ENCODE measurements at places on chromosomes 7 and 10. TPM values are rescaled to one million over a fixed set of nuclear protein-coding genes. Genes with fewer than 3 reads are reported as not detected.
A peak's percentile ranks its signal among the peaks of the same experiment; 100 is the strongest.

DNA sequence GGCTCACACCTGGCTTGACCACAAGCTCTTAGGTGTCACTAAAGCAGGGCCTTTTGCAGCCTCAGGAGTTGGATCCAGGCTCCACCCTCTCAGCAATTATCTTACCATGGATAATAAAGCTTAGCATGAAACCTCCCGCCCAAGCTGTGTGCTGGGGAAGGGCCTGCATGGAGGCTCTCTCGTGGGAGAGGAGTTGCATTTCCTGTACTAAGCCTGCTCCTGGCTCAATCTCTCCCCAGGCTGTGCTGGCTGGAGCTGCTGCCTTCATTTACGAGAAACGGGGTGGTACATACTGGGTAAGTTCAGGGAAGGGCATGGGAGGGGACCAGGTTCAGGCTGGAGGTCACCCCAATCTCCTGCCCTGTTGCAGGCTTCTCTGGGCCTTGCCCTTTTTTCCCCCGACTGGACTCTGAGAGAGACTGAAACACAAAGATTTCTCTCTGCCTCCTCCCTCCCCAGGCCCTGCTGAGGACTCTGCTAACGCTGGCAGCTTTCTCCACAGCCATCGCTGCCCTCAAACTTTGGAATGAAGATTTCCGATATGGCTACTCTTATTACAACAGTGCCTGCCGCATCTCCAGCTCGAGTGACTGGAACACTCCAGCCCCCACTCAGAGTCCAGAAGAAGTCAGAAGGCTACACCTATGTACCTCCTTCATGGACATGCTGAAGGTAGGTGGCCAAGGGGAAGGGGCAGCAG, 2.7 kb downstream of the TMEM176A start:
- peaks cover 46% of the 10 kb centered on the region for H3K27me3 ChIP-seq
- H3K4me3 ChIP-seq = no peak overlapping the region
- peaks cover 28% of the 10 kb centered on the region for H3K4me1 ChIP-seq
- no peak overlapping the region for H3K27ac ChIP-seq

- no peak overlapping the region for H3K4me3 ChIP-seq
- H3K27ac ChIP-seq = no peak overlapping the region
- no peak for DNase-seq
- H3K27me3 ChIP-seq = no peaks in the 10 kb centered on the region
These were observed 73.0 kb upstream of the BMPER start for GRCh38 chr7:33832271-33832721.

GRCh38 chr7:56063500-56063881, 595 bp upstream of the SUMF2 start:
- peaks cover 5% of the 10 kb centered on the region for H3K4me1 ChIP-seq
- peak overlapping the region; percentile 90 for H3K27ac ChIP-seq

- no peaks in the 10 kb centered on the region for H3K27me3 ChIP-seq
- DNase-seq = no peak
- no peak overlapping the region for H3K27ac ChIP-seq
- no peaks in the 10 kb centered on the region for H3K4me1 ChIP-seq
- H3K4me3 ChIP-seq = no peak overlapping the region
These were observed 8.6 kb downstream of the TMEM168 start for GRCh38 chr7:112781558-112781957.

TRIM4 gene
- 16.7 TPM for polyA plus RNA-seq

CPA2 gene
- polyA plus RNA-seq = 0.35 TPM

CCDC3 gene
- 46.4 TPM for polyA plus RNA-seq

- peaks cover 35% of the 10 kb centered on the region for H3K36me3 ChIP-seq
- H3K27me3 ChIP-seq = no peaks in the 10 kb centered on the region
- no peak overlapping the region for H3K27ac ChIP-seq
- no peak for DNase-seq
- H3K4me3 ChIP-seq = no peak overlapping the region
These were observed 175.2 kb downstream of the TPST1 start for GRCh38 chr7:66380272-66380888.

DNA sequence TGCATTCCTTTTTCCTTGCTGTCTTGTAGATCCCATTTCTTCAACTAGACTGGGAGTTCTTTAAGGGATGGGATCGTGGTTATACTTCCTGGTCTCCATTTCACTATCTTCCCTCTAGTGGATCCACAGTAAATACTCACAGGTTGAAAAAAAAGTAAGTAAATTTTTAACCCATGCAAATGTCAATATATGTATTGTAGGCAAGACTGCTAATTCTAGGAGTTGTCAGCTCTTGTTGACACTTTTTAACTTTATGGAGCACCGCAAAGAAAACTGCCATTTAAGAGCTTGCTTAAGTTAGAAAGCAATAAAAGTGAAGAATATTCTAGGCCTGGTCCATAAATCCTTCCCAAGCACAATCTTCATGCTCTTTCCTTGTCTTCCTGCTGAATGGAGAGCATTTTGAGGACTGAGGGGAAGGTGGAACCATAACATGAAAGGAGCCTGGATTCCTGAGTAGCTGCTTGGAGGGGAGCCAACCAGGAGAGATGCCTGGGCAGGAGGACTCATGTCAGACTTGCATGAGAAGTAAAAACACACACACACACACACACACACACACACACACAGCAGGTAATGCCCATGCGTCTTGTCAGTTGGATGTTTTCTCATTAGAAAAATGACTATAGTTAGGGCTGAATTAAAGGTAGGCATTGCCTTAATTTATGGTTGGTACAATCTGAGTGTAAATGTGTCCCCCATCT, 32.2 kb downstream of the VWA2 start:
- no peaks in the 10 kb centered on the region for H3K4me1 ChIP-seq
- H3K27ac ChIP-seq = no peak overlapping the region
- H3K36me3 ChIP-seq = no peaks in the 10 kb centered on the region
- no peak for DNase-seq

OR2A5 gene
- polyA plus RNA-seq = not detected

- H3K4me1 ChIP-seq = no peaks in the 10 kb centered on the region
- H3K36me3 ChIP-seq = no peaks in the 10 kb centered on the region
- no peak for DNase-seq
- H3K4me3 ChIP-seq = no peak overlapping the region
These were observed 19.5 kb upstream of the MICU1 start for GRCh38 chr10:72645263-72645858.

- DNase-seq = no peak
- peaks cover 5% of the 10 kb centered on the region for H3K36me3 ChIP-seq
- H3K27ac ChIP-seq = no peak overlapping the region
- H3K4me1 ChIP-seq = peaks cover 5% of the 10 kb centered on the region
These were observed 462.4 kb downstream of the DNAJB6 start for GRCh38 chr7:157799076-157799685.

- no peaks in the 10 kb centered on the region for H3K27me3 ChIP-seq
- no peak for DNase-seq
- H3K27ac ChIP-seq = no peak overlapping the region
- H3K4me1 ChIP-seq = no peaks in the 10 kb centered on the region
- H3K4me3 ChIP-seq = no peak overlapping the region
These were observed 44.7 kb upstream of the NPY start for GRCh38 chr7:24239260-24239659.

DNA sequence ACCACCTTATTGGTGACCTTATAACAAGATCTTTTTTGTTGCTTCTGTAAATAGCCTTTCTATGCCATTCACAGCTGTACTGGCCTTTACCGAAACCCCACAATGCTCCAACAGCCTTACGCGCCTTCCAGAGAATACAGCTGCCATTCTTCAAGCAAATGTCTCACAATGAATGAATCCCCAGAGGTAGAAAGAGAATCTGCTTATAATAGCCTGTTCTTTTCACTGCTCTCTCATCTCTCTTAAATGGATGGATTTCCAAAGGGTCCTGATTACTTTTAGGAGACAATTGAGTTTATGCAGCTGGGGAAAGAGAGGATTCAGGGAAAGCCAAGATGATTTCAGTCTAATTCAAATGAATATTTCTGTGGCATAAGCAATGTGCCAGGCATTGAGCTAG, 183.1 kb upstream of the PDE1C start:
- H3K36me3 ChIP-seq = no peaks in the 10 kb centered on the region
- H3K4me3 ChIP-seq = no peak overlapping the region
- no peak for DNase-seq
- H3K4me1 ChIP-seq = peaks cover 5% of the 10 kb centered on the region
- no peaks in the 10 kb centered on the region for H3K27me3 ChIP-seq

DNA sequence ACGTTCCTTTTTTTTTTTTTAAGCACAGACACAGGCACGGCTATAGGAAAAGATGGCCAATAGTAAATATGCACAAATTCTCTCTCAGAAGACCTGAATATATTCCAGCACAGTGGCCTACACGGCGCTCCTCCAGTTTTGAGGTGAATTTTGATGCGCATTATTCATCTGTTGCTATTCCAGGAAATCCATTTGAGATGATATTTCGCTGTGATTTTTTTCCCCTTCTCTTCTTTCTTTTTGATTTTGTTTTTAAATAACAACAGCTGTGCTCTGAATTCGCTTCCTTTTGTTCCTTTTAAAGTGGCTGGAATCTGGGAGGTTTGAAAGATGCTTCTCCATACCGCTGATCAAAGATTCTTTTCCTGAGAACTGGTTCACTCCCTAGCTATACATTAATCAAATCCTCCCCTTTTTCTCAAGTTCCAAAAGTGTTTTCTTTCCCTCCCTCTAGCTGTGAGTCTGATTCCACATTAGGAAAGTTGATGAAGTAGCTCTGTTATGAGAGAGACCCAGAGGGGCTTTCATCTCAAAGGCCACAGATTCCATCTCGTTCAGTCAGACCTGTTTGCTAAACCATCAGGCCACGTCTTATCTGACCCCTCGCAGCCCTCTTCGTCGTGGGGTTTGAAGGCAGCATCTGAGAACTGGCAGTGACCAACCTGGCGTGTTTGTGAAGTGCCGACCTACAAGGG, 602.7 kb upstream of the NRP1 start:
- DNase-seq = no peak
- H3K27ac ChIP-seq = no peak overlapping the region
- no peaks in the 10 kb centered on the region for H3K4me1 ChIP-seq
- no peaks in the 10 kb centered on the region for H3K27me3 ChIP-seq
- no peak overlapping the region for H3K4me3 ChIP-seq

GPR158 gene
- polyA plus RNA-seq = 8.5 TPM

- peak overlapping the region; percentile 73 for H3K27ac ChIP-seq
- no peak for DNase-seq
- H3K36me3 ChIP-seq = peaks cover 3% of the 10 kb centered on the region
- H3K4me1 ChIP-seq = peaks cover 17% of the 10 kb centered on the region
- H3K27me3 ChIP-seq = no peaks in the 10 kb centered on the region
These were observed 738 bp upstream of the NCAPG2 start for GRCh38 chr7:158705234-158705850.

UTF1 gene
- polyA plus RNA-seq = not detected

GRID1 gene
- polyA plus RNA-seq = 29.8 TPM

DNA sequence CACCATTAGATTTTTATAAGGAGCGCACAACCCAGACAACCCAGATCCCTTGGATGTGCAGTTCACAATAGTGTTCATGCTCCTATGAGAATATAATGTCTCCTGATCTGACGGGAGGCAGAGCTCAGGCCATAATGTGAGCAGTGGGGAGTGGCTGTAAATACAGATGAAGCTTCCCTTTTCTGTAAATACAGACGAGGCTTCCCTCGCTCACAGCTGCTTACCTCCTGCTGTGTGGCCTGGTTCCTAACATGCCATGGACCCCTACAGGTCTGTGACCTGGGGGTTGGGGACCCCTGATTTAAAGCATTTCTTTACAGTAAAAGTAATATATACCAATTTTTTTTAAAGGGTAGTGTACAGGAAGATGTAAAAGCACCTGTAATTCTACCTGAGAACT, 33.2 kb downstream of the HELLS start:
- no peak for DNase-seq
- H3K36me3 ChIP-seq = peaks cover 6% of the 10 kb centered on the region
- H3K4me1 ChIP-seq = no peaks in the 10 kb centered on the region
- no peaks in the 10 kb centered on the region for H3K27me3 ChIP-seq
- H3K27ac ChIP-seq = no peak overlapping the region

ITIH5 gene
- polyA plus RNA-seq = 32.4 TPM

MCM10 gene
- polyA plus RNA-seq = 5.4 TPM

DNA sequence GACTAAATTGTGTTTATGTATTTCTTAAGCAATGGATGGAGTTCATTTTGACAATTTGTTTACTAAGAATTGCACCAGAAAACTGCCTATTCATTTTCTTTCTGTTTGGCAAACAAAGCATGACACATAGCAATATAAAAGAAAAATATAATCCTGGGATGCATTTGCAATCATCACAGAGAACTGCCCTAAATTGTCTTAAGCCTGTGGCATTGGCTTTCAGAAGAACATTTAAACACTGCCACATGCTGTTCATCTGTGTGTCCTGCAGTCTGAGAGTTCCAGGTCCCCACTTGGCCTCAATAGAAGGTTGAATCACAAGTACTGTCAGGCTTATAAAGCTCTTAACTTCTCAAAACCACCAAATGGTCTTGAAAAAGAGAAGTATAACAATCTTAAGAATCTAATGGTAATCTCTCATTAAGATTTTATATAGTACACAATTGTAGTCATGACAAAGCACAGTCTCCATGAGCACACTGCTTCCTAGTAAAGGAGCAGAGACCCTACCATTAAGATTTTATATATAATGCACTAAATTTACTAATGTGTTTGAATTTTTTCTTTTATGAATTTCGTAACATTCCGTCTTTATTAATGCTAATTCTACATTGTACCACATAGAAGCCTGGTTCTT, 29.9 kb downstream of the RNLS start:
- peak; percentile 58 for DNase-seq
- H3K27ac ChIP-seq = no peak overlapping the region
- no peaks in the 10 kb centered on the region for H3K36me3 ChIP-seq

DNA sequence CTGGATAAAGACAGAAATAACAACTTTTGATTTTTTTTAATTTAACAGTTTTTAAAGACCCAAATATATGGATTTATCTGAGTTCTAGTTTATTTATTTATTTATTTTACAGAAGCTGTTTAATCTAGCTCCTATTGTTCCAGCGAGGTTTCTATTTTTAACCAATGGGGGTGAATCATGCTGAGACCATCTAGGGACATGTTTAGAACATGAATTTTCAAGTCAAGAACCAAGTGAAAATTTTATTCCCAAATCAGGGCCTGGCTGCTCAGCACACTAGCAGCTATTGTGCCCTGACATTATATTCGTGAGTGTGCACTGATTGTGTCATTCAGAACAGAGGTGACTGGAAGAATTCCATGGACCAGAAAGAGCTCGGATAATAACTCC, 24.6 kb upstream of the MPP7 start:
- no peak overlapping the region for H3K4me3 ChIP-seq
- no peaks in the 10 kb centered on the region for H3K36me3 ChIP-seq
- no peak for DNase-seq

DNA sequence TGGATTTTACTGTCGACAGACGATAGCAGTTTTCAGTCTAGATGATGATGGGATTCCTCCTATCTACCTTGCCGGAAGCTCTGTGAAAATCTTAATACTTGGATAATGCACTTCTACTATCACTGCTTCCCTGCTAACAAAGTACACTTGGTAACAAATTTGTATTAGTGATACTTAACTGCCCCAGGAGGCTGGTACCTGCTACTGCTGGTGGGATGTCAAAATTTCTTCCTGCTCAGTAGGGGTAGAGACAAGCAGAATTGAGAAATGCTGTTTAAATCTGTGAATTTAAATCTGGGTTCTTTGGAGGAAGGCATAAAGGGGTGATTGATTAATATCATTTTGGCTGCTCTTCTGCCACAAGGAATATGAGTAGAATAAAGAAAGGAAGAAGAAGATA, 99.8 kb upstream of the STRIP2 start:
- H3K4me1 ChIP-seq = no peaks in the 10 kb centered on the region
- no peak overlapping the region for H3K4me3 ChIP-seq
- H3K36me3 ChIP-seq = no peaks in the 10 kb centered on the region
- no peak overlapping the region for H3K27ac ChIP-seq

Measured in spinal cord (tissue), 10 donors.